ENCODE measurements at places on chromosomes 3 and 15.

- H3K4me1 ChIP-seq: peaks cover 27% of the 10 kb centered on the region
- no peak overlapping the region for H3K27ac ChIP-seq
- H3K27me3 ChIP-seq: no peaks in the 10 kb centered on the region
- peaks cover 3% of the 10 kb centered on the region for H3K36me3 ChIP-seq
Observed at GRCh38 chr3:71511037-71511436, 72.5 kb downstream of the FOXP1 start.

GRCh38 chr3:17986348-17986816 is 244.0 kb upstream of the TBC1D5 start:
- peak; percentile 19 for DNase-seq
- H3K27me3 ChIP-seq: peaks cover 11% of the 10 kb centered on the region
- H3K4me3 ChIP-seq: no peak overlapping the region
- H3K27ac ChIP-seq: no peak overlapping the region
- no peaks in the 10 kb centered on the region for H3K36me3 ChIP-seq
- no peaks in the 10 kb centered on the region for H3K4me1 ChIP-seq

DNA sequence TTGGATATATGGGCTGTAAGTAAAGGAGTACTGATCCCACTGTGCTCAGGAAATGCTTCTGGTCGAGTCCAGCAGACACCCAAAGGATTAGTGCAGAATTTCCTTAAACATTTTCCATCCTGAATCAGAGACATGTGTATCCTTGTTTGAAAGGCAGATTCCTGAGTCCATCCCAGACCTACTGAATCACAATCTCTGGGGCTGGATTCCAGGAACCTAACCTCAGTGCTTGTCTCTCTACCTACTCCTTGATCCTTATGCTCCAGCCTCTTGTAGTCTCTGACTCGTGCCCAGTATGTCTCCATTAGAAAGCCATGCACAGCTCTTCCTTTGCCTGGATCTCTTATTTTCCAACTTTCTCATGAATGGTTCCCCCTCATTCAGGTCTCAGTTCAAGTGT is 585.8 kb downstream of the NLGN1 start:
- H3K36me3 ChIP-seq: no peaks in the 10 kb centered on the region
- no peak for DNase-seq
- H3K4me1 ChIP-seq: no peaks in the 10 kb centered on the region
- H3K27ac ChIP-seq: no peak overlapping the region

DNA sequence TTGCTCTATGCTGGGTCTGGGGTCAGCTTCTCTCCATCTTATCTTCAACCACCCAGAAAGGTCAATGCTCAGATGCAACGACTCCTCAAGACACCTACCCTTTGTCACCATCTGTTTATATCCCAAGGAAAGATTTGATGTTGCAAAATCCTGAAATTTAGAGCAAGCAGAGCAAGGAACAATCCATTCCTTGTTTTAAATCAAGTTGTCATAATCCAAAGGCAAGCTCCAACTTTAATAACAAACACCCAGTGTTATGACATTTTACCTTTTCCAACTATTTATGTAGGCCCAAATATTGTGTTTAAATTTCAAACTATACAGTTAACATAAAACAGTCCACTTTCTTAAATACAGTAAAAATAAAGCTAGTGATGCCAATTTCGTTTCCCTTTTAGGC is 116.5 kb upstream of the LRIG1 start:
- no peak overlapping the region for H3K27ac ChIP-seq
- H3K36me3 ChIP-seq: no peaks in the 10 kb centered on the region
- H3K4me1 ChIP-seq: no peaks in the 10 kb centered on the region
- H3K4me3 ChIP-seq: no peak overlapping the region
- H3K27me3 ChIP-seq: peaks cover 21% of the 10 kb centered on the region
- no peak for DNase-seq

DNA sequence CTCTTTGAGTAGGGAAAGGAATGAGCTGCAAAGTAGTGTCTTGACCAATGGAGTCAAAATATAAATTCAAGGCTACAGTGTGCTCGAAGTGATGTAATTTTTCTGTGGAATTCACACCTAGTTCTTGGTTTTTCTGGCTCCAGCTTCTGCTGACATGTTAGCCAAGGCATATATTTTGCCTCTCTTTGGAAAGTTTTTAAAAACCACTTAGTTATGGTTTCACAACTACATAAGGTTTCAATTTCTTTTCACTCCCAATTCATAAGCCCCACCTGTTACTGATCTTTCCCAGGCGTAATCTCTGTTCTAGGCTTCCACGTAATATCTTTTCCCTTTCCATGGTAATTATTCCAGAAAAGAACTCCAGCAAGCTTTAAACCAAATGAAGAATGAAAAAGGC is 46.9 kb downstream of the GADL1 start:
- no peak overlapping the region for H3K27ac ChIP-seq
- no peaks in the 10 kb centered on the region for H3K4me1 ChIP-seq
- H3K4me3 ChIP-seq: no peak overlapping the region
- no peaks in the 10 kb centered on the region for H3K36me3 ChIP-seq
- no peak for DNase-seq

GRCh38 chr3:147007736-147008245 is 398.6 kb downstream of the ZIC4 start:
- H3K27ac ChIP-seq: no peak overlapping the region
- no peaks in the 10 kb centered on the region for H3K27me3 ChIP-seq
- no peaks in the 10 kb centered on the region for H3K4me1 ChIP-seq
- no peaks in the 10 kb centered on the region for H3K36me3 ChIP-seq
- H3K4me3 ChIP-seq: no peak overlapping the region

DNA sequence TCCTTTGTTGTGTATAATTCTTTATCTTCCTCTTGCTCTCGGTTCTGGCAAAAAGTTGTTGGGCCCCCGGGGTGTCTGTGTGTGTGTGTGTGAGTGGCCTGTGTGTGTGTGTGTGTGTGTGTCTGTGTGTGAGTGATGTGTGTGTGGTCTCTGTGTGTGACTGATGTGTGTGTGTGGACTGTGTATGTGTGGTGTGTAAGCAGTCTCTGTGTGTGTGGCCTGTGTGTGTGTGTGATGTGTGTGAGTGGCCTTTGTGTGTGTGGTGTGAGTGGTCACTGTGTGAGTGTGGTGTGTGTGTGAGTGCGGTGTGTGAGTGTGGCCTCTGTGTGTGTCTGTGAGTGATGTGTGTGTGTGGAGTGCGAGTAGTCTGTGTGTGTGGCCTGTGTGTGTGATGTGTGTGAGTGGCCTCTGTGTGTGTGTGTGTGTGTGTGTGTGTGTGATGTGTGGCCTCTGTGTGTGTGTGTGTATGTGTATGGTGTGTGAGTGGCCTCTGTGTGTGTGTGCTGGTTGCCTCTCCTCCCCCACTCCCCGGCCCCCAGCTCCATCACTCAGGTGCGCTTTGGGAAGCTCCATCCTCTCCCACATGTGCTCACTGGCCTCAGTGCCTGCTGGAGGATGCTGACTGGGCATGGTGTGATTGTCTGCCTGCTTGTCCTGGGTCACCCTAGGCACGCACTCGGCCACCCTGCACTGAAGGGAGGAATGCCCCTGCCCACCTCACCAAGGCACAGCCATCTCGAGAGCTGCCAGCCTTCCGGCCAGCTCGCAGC is 8.8 kb downstream of the LINGO1 start:
- H3K4me1 ChIP-seq: no peaks in the 10 kb centered on the region
- DNase-seq: no peak
- H3K27me3 ChIP-seq: peaks cover 24% of the 10 kb centered on the region
- no peak overlapping the region for H3K27ac ChIP-seq
- no peaks in the 10 kb centered on the region for H3K36me3 ChIP-seq

- no peak overlapping the region for H3K4me3 ChIP-seq
- no peaks in the 10 kb centered on the region for H3K36me3 ChIP-seq
- H3K27me3 ChIP-seq: peaks cover 3% of the 10 kb centered on the region
- DNase-seq: no peak
- no peaks in the 10 kb centered on the region for H3K4me1 ChIP-seq
Observed at GRCh38 chr15:45439521-45440260, 61.3 kb upstream of the GATM start.

DNA sequence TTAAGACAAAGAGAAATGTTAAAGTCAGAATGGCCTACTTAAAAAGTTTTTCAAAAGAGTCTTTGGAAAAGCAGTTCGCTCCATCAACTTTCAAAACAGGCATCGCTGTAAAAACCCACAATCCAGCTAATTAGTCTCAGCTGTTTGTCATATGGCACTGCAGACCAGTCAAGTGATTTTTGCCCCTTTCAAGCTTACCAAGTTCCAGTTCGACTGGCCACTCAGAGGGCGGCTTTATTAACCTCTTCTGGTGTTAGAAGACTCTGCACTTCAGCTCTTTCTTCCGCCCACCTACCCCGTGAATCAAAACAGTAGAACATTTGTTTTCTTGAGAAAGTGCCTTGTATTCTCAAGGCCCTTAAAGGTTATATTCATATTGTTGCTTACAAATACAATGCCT is 19.3 kb downstream of the RAB27A start:
- DNase-seq: no peak
- H3K27ac ChIP-seq: no peak overlapping the region
- peaks cover 26% of the 10 kb centered on the region for H3K4me1 ChIP-seq
- peaks cover 25% of the 10 kb centered on the region for H3K36me3 ChIP-seq
- no peak overlapping the region for H3K4me3 ChIP-seq
- H3K27me3 ChIP-seq: no peaks in the 10 kb centered on the region

GRCh38 chr3:188491276-188491687 is 337.3 kb downstream of the LPP start:
- no peak overlapping the region for H3K4me3 ChIP-seq
- H3K27ac ChIP-seq: no peak overlapping the region

DNA sequence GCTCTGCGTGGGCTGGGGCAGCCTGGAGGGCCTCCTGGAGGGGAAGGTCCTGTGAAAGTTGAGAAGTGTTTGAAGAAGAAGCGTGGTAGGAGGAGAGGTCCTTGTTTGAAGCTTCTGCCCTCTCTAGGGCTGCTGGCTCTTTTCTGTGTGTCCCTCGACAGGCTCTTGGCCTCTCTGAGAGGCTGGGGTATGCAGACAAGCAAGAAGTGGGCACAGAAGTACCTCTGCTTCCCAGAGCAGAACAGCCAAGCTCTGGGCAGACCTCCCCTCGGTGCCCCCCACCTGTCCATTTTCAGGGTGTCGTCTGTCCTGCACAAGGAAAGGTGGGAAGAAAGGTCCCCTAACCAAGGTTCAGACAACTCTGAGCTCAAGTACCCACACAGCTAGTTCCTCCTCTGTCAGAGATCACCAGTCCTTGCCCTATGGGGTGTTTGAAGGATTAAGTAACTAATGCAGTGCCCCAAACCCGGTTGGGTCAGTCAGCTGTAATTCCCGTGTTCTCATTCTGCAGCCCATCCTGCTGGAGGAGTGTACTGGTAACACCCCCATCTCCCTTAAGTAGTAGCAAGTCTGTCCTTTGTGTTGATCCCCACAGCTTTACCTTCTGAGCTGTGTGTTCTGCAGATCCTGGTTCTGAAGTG is 6.3 kb downstream of the CSK start:
- H3K36me3 ChIP-seq: peaks cover 77% of the 10 kb centered on the region
- peaks cover 100% of the 10 kb centered on the region for H3K4me1 ChIP-seq

DNA sequence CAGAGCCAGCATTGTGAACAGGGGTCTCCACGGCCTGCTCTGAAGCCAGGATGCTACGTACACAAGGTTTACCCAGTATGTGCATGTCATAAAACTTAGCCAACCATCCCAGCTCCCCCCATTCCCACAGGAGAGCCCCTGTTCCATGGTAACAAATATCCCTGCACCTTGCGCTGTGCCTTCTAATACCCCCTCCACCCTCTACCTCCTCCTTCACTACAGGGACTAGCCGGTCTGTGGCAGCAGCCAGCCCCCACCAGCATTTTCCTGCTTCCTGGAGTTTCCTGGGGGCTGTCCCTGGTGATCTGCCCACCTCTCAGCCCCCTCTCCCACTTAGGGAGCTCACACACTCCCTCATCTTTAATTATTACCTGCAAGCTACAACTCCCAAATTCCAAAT is 20.4 kb downstream of the ACSBG1 start:
- H3K4me1 ChIP-seq: no peaks in the 10 kb centered on the region
- no peaks in the 10 kb centered on the region for H3K36me3 ChIP-seq
- DNase-seq: no peak

- DNase-seq: no peak
- H3K4me3 ChIP-seq: no peak overlapping the region
- H3K27ac ChIP-seq: no peak overlapping the region
- no peaks in the 10 kb centered on the region for H3K27me3 ChIP-seq
- H3K4me1 ChIP-seq: no peaks in the 10 kb centered on the region
Observed at GRCh38 chr3:169494982-169495381, 168.5 kb downstream of the MECOM start.

- no peak overlapping the region for H3K4me3 ChIP-seq
- no peak for DNase-seq
- H3K27ac ChIP-seq: no peak overlapping the region
- H3K4me1 ChIP-seq: peaks cover 1% of the 10 kb centered on the region
- H3K36me3 ChIP-seq: no peaks in the 10 kb centered on the region
Observed at GRCh38 chr15:85828874-85829273, 34.1 kb upstream of the KLHL25 start.

- H3K36me3 ChIP-seq: no peaks in the 10 kb centered on the region
- peaks cover 27% of the 10 kb centered on the region for H3K27me3 ChIP-seq
- peaks cover 85% of the 10 kb centered on the region for H3K4me1 ChIP-seq
- DNase-seq: no peak
Observed at GRCh38 chr3:72082186-72082715, 297.3 kb upstream of the PROK2 start.

- no peaks in the 10 kb centered on the region for H3K36me3 ChIP-seq
- peaks cover 39% of the 10 kb centered on the region for H3K27me3 ChIP-seq
- H3K4me3 ChIP-seq: no peak overlapping the region
- DNase-seq: no peak
- H3K27ac ChIP-seq: no peak overlapping the region
Observed at GRCh38 chr15:75232826-75233503, 25.2 kb upstream of the GOLGA6C start.

DNA sequence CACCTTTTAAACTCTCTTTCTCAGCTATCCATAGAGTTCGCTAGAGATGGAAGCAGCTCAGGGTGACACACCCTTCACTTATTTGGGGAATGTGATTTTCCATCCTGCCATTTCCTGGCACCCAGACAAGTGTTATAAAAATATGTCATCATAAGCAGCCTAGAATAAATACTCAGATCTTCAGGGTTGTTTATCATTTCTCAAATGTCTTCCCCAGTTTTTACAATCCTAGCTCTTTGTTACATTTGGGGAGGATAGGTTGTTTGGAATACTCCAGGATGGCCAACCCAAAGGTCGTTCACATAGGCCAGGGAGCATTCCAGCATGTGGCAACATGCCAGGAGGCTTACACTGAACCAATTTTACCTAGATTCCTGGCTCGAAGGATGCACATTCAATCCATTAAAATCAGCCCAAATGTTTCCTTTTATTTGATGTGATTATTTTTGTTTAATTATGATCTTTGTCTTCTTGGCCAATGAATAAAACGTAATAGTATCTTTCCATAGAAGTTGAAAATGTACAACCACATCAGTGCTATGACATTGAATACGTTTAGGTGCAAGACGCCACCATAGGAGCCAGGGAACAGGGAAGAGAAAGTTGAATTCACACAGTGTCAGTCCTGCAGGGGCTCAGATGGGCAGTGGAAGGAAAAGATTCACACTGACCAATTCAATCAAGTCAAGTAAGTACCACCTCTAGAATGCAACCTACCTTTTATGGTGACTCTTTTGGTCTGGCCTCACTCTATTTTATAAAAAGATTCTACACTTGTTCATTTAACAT is 537.7 kb upstream of the MDFIC2 start:
- no peak for DNase-seq
- no peak overlapping the region for H3K4me3 ChIP-seq
- H3K27ac ChIP-seq: no peak overlapping the region
- no peaks in the 10 kb centered on the region for H3K4me1 ChIP-seq

Data from stimulated activated naive B cell treated with anti-CD40 and anti-IgM and Interleukin-4, amounts not matched to agents 10 μg/mL and 1 μg/mL and 100 μg/mL, for 72 hours (primary cell).